Activated naive CD4-positive, alpha-beta T cell treated with anti-CD3 and anti-CD28 coated beads, Interleukin-2, amount 50 U/mL, for 72 hours (primary cell): ENCODE measurements at places on chromosomes 5 and 9. TPM values are rescaled to one million over a fixed set of nuclear protein-coding genes. Genes with fewer than 3 reads are reported as not detected.

DNA sequence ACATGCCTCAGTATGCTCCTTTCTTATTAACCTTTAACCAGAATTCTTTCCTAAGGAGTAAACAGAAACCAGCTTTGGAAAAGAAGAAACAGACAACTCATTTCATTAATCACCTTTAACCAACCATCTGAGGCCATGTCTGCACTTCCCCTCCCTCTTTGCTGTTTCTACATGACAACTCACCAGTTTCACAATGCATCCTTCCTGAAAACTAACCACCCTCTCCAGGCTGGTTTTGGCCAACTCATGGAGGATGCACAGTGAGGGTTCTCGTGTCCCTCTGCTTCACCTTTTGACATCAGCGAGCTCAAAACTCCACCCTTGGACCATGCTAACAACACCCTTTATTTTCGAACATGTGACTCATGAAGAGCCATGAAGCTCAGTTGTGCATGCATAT lies 244.1 kb downstream of the ELAVL2 start:
- no peak for DNase-seq

DNA sequence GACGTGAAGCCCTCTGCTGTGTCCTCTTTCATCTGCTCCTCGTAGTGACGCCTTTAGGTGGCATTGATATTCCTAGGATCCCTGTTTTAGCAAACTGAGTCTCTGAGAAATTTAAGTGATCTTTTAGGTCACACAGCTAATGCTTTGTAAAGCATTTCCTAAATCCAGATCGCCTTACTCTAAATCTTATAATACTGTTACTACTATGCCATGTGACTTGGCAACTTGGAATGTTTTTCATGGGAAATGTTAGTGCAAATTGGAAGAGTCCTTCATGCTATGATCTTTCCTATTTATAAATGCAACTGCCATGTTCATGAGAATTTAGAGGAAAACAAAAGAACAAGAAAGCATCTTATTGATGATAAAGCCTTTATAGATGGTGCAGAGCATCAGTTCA lies 212.2 kb downstream of the TRIO start:
- no peak for DNase-seq

- peak; percentile 54 for DNase-seq
Observed at GRCh38 chr5:146447734-146448380, 724 bp downstream of the TCERG1 start.

DNA sequence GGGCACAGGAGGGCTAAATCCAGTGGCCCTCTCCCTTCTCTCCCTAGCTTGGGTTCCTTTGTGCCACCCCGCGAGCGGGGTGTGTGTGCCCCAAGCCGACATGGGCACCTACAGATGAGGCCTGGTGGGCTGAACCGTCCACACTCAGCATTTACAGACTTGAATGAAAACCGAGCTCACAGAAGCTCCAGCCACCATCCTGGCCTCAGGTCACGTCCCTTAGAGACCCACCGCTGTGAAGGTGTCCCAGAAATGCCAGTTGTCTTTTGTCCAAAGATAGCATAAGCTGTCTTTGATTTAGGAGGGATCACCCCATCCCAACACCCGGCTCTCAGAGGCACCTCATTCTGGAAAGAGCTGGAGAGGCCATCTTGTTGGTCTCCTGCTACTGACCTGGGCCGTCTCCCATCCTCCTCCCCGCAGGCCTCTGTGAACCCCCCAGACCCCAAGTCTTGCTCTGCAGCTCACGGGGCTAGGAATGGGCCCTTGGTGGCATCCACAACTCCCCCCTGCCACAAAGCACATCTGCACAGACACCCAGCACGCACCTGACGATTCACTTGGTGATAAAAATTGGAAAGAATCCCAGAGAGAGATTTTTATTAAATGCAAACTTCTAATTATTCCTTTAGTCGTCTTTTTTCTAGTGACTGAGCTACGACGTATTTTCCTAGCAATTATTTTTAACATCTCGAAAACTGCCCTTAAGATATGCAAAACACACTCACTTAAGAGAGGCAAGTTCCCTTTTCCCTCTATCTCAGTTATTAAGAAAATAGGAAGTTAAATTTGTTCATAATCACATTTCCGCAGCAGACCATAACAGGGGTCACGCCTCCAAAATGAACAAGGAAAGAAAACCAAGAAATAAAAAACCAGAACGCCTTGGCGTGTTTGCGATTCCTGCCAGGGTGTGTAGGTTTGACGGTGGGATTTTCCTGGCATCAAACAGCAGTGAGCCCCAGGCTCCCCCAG lies 80.5 kb upstream of the LMX1B start:
- DNase-seq: no peak

DNA sequence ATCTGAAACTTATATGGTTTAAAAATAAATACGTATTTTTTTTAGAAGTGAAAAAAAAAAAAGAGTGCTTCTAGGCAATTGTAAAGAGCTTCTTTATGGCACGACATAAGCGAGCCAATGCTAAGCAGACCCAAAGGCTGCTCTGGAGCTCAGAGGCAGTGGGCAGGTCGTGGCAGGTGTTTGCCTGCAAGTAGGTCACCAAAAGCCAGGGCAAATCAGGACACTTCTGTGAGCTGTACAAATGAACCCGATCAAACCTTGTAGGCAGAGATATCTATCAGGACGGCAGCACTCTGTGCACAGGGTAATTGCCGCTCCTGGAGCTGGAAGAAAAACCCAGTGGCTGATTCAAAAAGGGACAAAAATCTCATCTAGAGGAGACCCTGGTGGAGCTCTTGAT lies 75.9 kb downstream of the IRX2 start:
- DNase-seq: no peak

TIFAB gene
- not detected for total RNA-seq

STOM gene
- total RNA-seq: 19.9 TPM

JAKMIP2 gene
- 0.60 TPM for total RNA-seq

DMRT2 gene
- not detected for total RNA-seq

JAK2 gene
- 16.4 TPM for total RNA-seq

FYB1 gene
- total RNA-seq: 168 TPM
